DND-41 (cell line): ENCODE measurements at places on chromosomes 5 and 9.

DNA sequence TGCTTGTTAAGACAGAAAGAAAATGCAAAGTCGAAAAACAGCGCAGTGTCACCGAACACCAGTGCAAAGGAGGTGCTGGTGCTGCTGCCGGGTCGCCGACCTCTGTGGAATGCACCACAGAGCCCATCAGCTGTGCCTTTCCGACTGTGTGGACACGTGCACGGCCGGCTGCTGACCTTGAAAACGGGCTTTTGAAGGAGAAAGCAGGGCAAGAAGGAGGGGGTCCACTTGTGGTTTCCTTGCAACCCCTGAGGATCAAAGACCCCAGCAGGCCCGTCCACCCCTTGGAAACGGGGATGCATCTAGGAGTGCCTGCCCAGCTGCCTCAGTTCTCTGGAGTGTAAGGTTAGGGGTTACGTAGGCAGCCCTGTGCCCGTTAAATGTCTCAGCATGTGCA is 6.2 kb upstream of the OLFM1 start:
- DNase-seq = no peak
- no peaks in the 10 kb centered on the region for H3K36me3 ChIP-seq
- no peak overlapping the region for H3K4me3 ChIP-seq
- H3K27me3 ChIP-seq = no peaks in the 10 kb centered on the region

DNA sequence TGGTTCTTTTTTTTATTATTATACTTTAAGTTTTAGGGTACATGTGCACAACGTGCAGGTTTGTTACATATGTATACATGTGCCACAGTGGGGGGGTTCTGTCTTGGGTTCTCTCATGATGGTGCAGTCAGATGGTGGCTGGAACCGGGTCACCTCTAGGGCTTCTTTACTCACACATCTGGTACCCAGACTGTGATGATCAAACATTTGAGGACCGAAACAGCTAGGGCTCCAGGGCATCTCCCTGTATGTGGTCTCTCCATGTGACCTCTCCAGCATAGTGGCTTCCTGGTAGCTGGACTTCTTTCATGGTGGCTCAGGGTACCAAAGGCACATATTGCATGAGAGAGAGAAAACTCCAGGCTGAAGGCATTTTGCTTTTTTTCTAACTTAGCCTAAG is 9.8 kb upstream of the CRHBP start:
- DNase-seq = no peak
- H3K4me3 ChIP-seq = no peak overlapping the region
- no peaks in the 10 kb centered on the region for H3K36me3 ChIP-seq

GRCh38 chr5:111478266-111478665 is 34.1 kb downstream of the STARD4 start:
- no peak for DNase-seq
- H3K27ac ChIP-seq = no peak overlapping the region
- H3K27me3 ChIP-seq = no peaks in the 10 kb centered on the region

DNA sequence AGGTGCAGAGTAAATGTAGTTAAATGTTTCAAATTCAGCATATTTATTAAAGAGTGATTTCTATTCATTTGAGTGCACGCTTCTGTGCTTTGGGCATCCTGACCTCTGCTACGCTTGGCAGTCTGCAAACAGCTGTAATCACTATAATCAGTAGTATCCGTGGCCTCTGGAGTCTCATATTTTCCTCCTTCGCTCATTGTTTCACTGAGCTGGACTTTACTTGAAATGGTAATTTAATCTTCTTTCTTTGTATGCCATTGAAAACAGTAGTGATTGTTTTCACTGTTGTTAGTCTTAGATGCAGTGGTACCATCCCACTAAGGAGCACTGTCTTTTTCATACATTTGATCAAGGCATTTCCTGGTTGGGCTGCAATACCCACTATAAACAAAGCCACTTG is 43.5 kb upstream of the CAVIN4 start:
- no peak for DNase-seq
- H3K27me3 ChIP-seq = no peaks in the 10 kb centered on the region

DNA sequence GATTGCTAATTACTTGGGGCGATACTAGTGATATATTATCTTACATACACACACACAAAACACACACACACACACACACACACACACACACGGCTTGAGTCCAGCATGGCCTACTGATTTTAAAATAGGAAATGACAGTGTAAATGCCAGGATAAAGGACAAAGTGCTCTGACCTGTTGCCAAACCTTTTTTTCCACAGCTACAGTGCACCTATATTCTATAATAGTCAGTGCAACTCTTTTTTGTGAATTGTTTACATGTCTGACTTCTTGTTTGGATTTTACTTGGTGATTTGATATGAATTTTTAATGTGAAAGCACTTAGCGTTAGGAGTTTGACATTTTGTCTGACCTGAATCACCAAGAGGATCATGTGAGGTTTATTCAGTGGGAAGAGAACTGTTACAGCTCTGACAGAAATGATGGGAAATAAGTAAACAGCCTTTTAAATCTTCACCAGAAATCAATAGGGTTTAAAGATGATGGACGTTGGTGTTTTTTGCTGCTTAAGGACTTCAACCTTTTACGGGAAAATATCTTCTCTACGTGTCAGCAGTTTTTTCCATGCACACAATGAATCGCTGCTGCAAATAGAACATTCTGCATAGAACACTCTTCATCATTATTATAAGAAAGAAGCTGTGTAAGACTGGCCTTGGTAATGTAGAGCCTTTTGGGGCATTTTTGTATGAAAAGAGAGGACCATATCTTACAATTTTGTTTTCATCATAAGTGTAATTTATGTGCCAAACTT is 218.5 kb downstream of the RANBP17 start:
- no peaks in the 10 kb centered on the region for H3K27me3 ChIP-seq
- H3K27ac ChIP-seq = no peak overlapping the region
- no peak overlapping the region for H3K4me3 ChIP-seq
- H3K36me3 ChIP-seq = no peaks in the 10 kb centered on the region
- no peaks in the 10 kb centered on the region for H3K4me1 ChIP-seq
- no peak for DNase-seq

GRCh38 chr5:164187785-164188184 is 682.4 kb downstream of the MAT2B start:
- H3K4me3 ChIP-seq = no peak overlapping the region
- H3K36me3 ChIP-seq = no peaks in the 10 kb centered on the region
- no peaks in the 10 kb centered on the region for H3K27me3 ChIP-seq
- no peaks in the 10 kb centered on the region for H3K4me1 ChIP-seq
- DNase-seq = no peak
- no peak overlapping the region for H3K27ac ChIP-seq

DNA sequence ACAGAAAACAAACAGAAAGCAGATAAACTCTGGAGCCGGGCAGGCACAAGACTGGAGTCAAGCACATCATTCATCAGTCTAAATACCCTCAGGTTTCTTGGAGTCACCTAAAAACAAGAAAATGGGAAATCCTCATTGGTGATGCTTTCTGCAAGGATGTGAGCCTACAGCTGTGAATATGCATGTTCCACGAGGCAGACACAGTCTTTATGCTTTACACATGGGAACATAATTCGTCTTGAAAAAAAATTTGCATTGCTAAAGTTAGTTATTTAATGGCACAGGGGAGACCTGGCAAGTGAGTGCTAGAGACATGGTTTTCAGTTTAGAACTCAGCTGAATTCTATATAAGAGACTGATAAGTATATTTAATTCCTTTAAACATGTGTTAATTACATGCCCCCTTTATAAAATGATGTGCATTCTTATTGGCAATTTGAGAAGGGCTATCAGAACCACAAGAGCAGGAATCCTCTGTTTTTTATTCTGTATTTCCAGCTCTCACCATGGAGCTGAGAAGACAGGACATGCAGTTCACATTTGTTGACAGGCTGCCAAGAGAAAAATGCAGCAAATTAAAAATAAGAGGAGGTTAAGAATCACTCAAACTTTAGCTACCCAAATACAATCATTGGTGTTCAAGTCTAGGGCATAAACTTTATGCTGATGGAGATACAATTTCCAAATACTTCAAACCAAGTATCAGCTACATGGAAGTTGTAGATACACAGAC is 438.0 kb upstream of the MPDZ start:
- H3K27me3 ChIP-seq = no peaks in the 10 kb centered on the region
- H3K36me3 ChIP-seq = no peaks in the 10 kb centered on the region
- H3K4me1 ChIP-seq = no peaks in the 10 kb centered on the region

- no peak overlapping the region for H3K4me3 ChIP-seq
- no peak overlapping the region for H3K27ac ChIP-seq
- H3K36me3 ChIP-seq = peaks cover 17% of the 10 kb centered on the region
- H3K27me3 ChIP-seq = no peaks in the 10 kb centered on the region
Observed at GRCh38 chr9:77756449-77756848, 108.3 kb upstream of the GNA14 start.

DNA sequence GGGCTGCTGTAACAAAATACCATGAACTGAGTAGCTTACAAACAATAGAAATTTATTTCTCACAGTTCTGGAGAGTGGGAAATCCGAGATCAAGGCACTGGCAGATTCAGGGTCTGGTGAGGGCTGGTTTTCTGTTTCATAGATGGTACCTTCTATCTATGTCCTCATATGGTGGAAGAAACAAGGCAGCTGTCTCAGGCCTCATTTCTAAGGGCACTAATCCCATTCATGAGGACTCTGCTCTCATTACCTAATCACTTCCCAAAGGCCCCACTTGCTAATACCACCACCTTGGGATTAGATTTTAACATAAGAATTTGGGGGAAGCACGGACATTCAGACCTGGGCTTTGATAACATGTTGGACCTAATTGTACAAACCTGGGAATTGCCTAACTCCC is 13.5 kb downstream of the RFESD start:
- H3K36me3 ChIP-seq = no peaks in the 10 kb centered on the region
- DNase-seq = no peak
- H3K27ac ChIP-seq = no peak overlapping the region
- peaks cover 12% of the 10 kb centered on the region for H3K4me1 ChIP-seq
- H3K27me3 ChIP-seq = no peaks in the 10 kb centered on the region

DNA sequence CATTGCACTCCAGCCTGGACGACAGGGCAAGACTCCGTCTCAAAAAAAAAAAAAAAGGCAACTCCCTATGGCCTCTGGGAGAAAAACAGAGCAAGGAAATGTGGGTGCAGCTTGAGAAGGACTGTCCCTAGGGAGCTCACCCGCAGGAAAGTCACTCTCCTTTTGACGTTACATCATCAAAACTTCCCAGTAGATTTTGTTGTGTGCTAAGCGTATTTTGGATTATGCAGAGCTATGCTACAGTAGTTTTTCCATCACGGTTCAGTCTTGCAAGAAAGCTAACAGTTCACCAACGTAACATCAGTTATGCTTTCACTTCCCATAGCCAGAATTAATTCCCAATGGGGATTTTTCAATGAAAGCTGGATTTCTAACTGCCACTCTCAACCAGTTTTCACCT is 138.8 kb downstream of the HSD17B3 start:
- H3K27ac ChIP-seq = no peak overlapping the region

- no peak for DNase-seq
- no peak within 1 kb of the TSS for H3K4me3 ChIP-seq
- peaks cover 8% of the 10 kb centered on the region for H3K27me3 ChIP-seq
- H3K27ac ChIP-seq = no peak within 1 kb of the TSS
- H3K4me1 ChIP-seq = peaks cover 5% of the 10 kb centered on the region
Observed at GRCh38 chr5:150166650-150167511, at the start of gene CDX1. Gene CDX1 (plus strand): TSS chr5:150166778. CDS start chr5:150166877, 99 bp downstream.

DNA sequence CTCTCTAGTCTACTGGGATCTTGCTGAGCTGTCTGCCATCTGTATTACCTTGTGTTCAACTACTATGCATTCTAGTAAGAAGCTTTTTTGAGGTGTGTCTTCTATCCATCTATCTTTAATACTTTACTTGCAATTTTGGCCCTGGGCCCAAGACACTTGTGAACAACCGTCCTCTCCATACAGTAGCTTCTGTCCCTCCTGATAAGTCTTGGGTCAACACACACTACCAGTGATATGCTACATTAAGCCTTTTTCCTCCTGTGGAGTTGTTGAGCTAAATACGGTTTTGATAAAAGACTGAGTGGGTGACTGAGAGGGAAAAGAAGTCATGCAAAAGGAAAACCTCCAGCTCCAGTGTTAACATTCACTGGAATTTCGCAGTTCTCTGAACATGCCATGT is 133.3 kb upstream of the PCA3 start:
- H3K27ac ChIP-seq = no peak overlapping the region
- DNase-seq = no peak
- no peaks in the 10 kb centered on the region for H3K36me3 ChIP-seq

DNA sequence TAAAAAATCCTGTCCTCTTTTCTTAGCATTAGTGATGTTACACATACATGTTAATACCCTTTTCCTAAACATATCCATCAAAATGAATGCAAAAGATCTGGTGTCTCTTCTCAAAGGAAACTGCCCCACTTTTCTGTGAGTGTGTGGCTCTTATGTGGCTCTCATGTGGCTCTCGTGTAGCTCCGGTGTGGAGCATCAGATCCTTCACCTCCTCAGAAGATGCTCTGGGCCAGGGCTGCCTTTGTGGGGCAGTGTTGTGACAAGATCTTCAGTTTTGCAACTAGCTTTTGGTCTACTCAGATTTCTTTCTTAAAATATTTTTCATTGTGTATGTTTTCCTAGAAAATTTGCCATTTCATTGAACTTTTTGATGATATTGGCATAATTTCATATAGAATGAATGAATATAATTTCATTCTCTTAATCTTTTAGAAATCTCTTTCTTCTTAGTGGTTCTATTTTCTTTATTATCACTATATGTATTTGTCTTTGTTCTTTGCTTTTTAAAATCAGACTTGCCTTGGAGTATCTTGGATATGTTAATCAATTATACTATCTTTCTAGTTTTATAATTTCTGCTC is 19.4 kb downstream of the GARNL3 start:
- H3K27me3 ChIP-seq = peaks cover 32% of the 10 kb centered on the region
- no peaks in the 10 kb centered on the region for H3K4me1 ChIP-seq
- H3K36me3 ChIP-seq = no peaks in the 10 kb centered on the region
- peak; percentile 8 for DNase-seq
- H3K4me3 ChIP-seq = no peak overlapping the region

GRCh38 chr9:123743737-123744136 is 186.2 kb downstream of the DENND1A start:
- no peak overlapping the region for H3K4me3 ChIP-seq
- H3K27ac ChIP-seq = no peak overlapping the region
- no peaks in the 10 kb centered on the region for H3K27me3 ChIP-seq
